GM23338 (cell line): ENCODE measurements at places on chromosomes 2 and 18.

- no peaks in the 10 kb centered on the region for H3K27me3 ChIP-seq
- no peak overlapping the region for H3K4me3 ChIP-seq
- H3K27ac ChIP-seq: no peak overlapping the region
These were observed 321.0 kb downstream of the RND3 start for GRCh38 chr2:150166313-150167051.

GRCh38 chr2:85504778-85505261, 34.1 kb upstream of the MAT2A start:
- H3K4me3 ChIP-seq: no peak overlapping the region
- no peaks in the 10 kb centered on the region for H3K27me3 ChIP-seq
- no peaks in the 10 kb centered on the region for H3K36me3 ChIP-seq
- no peak overlapping the region for H3K27ac ChIP-seq
- DNase-seq: no peak
- peaks cover 6% of the 10 kb centered on the region for H3K4me1 ChIP-seq

DNA sequence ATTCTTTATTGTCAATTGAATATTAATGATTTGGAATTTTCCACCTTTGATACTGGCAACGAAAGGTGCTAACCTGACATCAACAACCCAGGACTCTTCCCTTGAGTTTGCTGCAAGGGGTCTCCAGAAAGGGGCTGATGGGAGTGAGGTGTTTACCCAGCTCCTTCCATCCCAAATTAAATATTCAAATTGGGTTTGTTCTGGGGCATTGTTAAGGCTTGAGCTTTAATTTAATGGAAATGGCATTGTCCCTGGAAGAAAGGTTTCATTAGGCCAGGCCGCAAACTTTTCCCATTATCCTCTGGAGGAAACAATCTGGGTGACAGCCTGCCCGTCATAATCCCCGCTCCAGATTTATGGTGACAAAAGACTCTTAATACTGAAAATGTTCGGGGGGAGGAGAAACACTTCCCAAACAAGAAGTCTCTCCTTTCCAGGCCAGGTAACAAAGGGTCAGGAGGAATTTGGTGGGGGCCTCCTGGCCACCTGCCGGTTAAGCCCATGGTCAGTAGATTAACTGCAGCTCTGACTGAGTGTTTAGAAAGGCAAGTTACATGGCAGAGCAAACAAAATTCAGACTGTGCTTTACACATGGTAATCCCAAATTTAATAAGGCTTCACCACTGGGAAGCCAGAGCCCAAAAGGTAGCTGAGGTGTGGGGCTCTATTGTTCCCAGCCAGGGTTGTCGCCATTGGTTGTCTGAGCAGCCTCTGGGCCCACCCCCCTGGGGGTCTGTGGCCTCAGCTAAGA, 151.4 kb upstream of the SIX3 start:
- peaks cover 5% of the 10 kb centered on the region; the same call in 1 of the 2 replicates for H3K36me3 ChIP-seq
- H3K27me3 ChIP-seq: no peaks in the 10 kb centered on the region
- H3K4me3 ChIP-seq: peak overlapping the region; percentile 24; the same call in 1 of the 2 replicates
- H3K4me1 ChIP-seq: peaks cover 23% of the 10 kb centered on the region
- H3K27ac ChIP-seq: peak overlapping the region; percentile 79

DNA sequence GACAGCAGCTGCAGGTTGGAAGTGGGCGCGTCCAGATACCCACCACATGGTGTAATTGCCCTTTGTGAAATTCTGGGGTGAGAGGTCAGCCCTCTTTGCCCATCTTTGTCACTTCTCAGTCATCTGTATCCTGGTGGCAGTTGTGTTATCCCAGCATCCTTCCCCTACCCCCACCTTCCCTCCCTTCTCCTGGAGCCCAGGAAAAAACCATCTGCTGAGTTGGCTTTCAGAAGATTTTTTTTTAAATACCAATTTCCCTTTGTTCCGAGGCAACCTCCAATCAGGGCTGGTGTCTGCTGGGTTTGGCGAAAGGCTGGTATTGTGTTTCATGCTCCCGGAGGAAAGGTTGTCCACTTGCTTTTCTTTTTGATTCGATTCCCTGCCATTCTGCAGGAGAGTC, 35.2 kb downstream of the SETBP1 start:
- H3K4me1 ChIP-seq: peaks cover 28% of the 10 kb centered on the region
- no peaks in the 10 kb centered on the region for H3K36me3 ChIP-seq
- no peak for DNase-seq
- H3K4me3 ChIP-seq: no peak overlapping the region
- H3K27ac ChIP-seq: no peak overlapping the region
- H3K27me3 ChIP-seq: no peaks in the 10 kb centered on the region

GRCh38 chr2:196218106-196218505, 46.7 kb upstream of the STK17B start:
- H3K27me3 ChIP-seq: no peaks in the 10 kb centered on the region
- H3K36me3 ChIP-seq: no peaks in the 10 kb centered on the region
- no peak overlapping the region for H3K27ac ChIP-seq
- 0 out of 2 replicates have a peak, but pooled peaks cover 8% of the 10 kb centered on the region for H3K4me1 ChIP-seq
- DNase-seq: no peak
- H3K4me3 ChIP-seq: no peak overlapping the region
